Endothelial cell of umbilical vein (primary cell): ENCODE measurements at places on chromosomes 2 and 18.
A peak's percentile ranks its signal among the peaks of the same experiment; 100 is the strongest.

DNA sequence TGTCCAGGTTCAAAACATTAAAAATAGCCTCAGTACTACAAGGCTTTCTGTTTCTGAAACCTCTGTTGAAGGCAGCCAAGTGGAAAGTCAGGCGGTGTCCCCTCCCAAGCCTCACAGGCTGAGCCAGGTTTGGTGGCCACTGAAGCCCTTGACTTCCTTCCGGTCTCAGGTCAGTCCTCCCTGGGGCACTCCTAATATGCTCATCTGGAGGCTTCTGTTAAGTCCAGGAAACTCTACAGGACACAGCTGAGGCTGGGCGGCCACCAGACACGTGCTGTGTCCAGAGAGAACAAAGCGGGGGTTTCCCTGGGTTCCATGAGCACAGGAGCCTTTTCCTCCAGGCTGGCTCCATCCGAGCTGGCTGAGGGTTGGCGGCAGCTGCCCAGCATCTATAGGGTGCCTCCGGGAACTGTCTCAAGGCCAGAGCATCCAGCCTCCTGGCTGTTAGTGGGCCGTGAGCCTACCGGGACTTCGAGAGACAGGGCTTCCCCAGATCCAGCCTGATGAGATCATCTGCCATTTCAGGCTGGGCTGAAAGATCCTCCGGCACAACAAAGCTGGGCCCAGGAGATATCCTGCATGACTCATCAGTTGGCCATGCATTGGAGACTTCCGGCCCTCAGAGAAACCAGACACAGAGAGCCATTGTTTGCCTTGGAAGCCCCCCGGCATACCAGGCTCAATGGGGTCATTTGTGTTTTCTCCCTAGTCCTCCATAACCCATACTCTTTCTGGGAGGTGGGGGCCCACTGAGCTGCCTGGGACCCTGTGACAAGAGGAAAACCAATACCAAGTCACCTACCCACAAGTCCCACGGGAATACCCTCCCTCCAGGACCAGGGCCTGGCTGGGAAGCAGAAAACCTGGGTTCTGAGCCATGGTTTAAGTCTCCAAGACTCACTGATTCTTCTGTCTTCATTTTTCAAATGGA, 71.7 kb downstream of the HS1BP3 start:
- no peak overlapping the region for H3K4me3 ChIP-seq
- peak overlapping the region; percentile 100 for H3K27ac ChIP-seq
- H3K27me3 ChIP-seq = no peaks in the 10 kb centered on the region
- peaks cover 84% of the 10 kb centered on the region for H3K4me1 ChIP-seq

GRCh38 chr18:35775887-35776286, 194.3 kb downstream of the GALNT1 start:
- H3K27ac ChIP-seq = no peak overlapping the region
- H3K4me1 ChIP-seq = no peaks in the 10 kb centered on the region
- no peaks in the 10 kb centered on the region for H3K36me3 ChIP-seq
- H3K27me3 ChIP-seq = peaks cover 6% of the 10 kb centered on the region
- no peak overlapping the region for H3K4me3 ChIP-seq
- DNase-seq = peak; percentile 24

GRCh38 chr2:25290811-25291495, 50.8 kb downstream of the DNMT3A start:
- peaks cover 42% of the 10 kb centered on the region for H3K4me1 ChIP-seq
- no peaks in the 10 kb centered on the region for H3K36me3 ChIP-seq
- peak; percentile 89 for DNase-seq
- H3K27ac ChIP-seq = peak overlapping the region; percentile 57

- H3K4me3 ChIP-seq = no peak overlapping the region
- no peak overlapping the region for H3K27ac ChIP-seq
- DNase-seq = no peak
- H3K36me3 ChIP-seq = no peaks in the 10 kb centered on the region
- H3K27me3 ChIP-seq = no peaks in the 10 kb centered on the region
These were observed 90.5 kb upstream of the ITGA4 start for GRCh38 chr2:181366675-181367175.

GRCh38 chr18:22691946-22692710, 241.0 kb upstream of the RBBP8 start:
- no peak for DNase-seq
- no peak overlapping the region for H3K4me3 ChIP-seq
- H3K4me1 ChIP-seq = peaks cover 11% of the 10 kb centered on the region
- no peaks in the 10 kb centered on the region for H3K27me3 ChIP-seq
